ENCODE measurements at places on chromosomes 6 and 20.

- DNase-seq, result no peak
Measured at GRCh38 chr20:63578224-63579016, 4.4 kb upstream of the HELZ2 start.

GRCh38 chr6:137903933-137904821, 37.1 kb downstream of the TNFAIP3 start:
- peak; percentile 44 for DNase-seq

DNA sequence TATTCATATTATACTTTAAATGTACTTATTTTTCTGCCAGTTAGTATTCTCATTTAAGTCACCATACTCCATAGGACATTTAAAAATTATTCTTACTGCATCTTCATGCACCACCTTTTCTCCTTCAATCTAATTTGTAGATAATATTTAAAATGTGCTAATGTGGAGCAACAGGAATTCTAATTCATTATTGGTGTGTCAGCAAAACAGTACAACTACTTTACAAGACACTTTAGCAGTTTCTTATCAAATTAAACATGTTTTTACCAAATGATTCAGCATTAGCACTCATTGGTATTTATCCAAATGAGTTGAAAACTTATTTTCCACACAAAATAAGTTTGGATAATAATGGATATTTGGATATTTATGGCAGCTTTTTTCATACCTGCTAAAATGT, 1041.8 kb upstream of the ADGRB3 start:
- DNase-seq, result no peak

- no peak for DNase-seq
Measured at GRCh38 chr6:17585766-17586490, 14.2 kb upstream of the FAM8A1 start.

DNA sequence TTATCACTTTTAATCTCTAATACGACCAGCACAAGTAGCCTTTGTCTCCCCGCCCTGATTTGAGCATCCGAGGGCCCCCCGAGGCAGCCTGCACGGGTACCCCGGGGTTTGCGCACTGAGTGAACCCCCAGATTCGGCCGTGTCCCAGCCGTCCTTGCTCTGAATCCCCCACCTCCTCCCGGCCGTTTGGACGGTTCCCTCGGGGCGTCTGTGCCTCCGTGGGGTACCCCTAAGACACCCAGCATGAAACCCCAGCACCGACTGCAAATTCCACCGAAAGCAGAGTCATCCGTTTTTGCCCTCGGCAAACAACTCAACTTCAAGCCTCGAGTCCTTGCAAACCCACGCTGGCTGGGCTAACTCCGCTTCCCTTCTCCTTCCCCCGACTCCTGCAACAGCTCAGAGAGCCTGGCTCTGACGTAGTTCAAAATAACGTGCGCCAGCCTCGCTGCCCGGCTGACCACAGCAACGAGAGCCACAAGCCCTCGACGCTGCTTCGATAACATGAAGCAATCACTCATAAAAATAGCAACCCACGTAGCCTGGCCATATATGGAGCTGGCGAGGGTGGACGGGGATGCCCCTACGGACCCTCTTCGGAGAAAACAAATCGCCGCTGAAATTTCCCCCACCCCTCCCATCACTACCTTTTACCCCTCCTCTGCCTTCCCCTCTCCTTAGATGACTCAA, 764 bp upstream of the SNAP25 start:
- DNase-seq, result peak; percentile 38

DNA sequence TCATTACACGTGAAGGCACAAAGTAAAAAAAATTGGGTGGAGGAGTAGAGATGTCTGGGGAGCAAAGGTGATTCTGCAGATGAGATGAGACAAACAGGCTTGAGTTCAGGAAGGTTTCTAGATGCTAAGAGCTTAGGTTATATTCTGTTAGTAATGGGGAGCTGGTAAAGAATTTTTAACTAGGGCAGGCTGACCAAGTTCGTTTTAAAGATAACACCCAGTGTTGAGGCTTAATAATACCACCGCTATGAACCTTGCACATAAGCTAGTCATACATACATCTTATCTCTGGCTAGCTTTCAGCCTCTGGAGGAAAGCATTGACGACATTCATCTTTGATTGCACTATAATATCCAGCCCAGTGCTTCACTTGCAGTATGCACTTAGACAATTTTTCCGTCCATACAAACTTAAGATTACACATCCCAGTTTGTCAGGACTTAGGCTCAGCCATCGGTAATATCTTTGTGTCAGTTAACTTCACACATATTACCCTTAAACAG, 12.1 kb downstream of the NHSL1 start:
- no peak for DNase-seq

GRCh38 chr6:85997206-85997605, 354.5 kb upstream of the SYNCRIP start:
- DNase-seq, result no peak

DNA sequence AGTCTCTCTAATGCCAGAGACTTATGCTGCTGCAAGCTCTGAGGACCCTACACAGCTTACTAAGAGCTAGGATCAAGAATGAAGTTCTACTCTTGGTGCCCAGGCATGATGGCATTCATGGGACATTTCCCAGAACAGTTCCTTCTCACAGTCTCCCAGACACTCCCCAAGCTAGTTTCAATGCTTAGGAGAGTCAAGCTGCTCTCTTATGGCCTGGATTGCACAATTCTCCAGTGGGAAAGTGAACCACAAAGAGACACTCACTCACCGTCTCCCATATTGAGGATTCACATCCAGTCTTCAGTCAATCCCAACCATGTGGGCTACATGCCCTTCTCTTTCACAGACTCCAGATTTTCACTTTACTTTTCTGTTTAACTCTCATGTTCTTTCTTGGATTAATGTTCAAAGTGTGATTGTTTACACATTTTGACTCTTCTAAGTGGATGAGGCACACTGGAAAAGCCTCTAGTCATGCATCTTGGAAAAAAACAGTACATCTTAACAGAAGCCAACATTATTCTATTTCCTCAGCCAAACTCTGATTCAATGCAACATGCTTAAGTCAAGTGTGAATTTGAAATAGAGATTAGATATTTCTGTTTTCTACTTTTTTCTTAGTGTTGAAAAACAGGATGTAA, 447.8 kb upstream of the BTBD3 start:
- DNase-seq, result no peak

DNA sequence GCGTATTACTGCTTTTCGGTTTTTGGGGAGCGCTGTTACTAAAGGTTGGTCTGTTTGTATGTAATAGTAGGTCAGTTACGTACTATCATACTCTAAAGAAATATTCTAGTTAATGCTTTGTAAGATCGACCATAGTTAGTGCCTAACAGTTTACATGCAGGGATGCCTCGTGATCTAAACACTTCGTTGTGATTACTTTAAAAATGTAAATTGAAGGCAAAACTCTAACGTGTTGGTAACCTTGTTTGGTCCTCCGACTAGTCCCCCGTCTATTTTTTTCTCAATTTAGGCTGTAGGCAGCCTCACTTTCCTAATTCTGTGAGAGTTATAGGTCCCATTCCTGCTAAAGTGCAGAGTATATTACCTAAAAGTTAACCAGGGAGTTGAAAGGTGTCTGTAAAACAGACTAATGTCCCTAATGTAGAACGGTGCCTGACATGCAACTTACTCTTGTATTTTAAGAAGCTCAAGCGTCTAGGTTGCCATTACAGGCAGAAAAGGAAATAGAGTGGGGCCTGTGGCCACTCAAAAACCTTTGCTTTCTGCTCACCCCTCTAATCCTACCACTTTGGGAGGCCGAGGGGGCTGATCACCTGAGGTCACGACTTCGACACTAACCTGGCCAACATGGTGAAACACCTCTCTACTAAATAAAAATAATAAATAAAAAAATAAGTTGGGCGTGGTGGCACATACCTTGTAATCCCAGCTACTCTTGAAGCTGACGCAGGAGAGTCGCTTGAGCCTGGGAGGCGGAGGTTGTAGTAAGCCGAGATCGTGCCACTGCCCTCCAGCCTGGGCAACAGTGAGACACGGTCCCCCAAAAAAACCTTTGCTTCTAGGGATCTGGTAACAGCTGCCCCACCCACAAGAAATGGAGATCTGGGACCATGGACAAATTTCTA, 37.8 kb downstream of the HFE start:
- DNase-seq, result peak; percentile 15

DNA sequence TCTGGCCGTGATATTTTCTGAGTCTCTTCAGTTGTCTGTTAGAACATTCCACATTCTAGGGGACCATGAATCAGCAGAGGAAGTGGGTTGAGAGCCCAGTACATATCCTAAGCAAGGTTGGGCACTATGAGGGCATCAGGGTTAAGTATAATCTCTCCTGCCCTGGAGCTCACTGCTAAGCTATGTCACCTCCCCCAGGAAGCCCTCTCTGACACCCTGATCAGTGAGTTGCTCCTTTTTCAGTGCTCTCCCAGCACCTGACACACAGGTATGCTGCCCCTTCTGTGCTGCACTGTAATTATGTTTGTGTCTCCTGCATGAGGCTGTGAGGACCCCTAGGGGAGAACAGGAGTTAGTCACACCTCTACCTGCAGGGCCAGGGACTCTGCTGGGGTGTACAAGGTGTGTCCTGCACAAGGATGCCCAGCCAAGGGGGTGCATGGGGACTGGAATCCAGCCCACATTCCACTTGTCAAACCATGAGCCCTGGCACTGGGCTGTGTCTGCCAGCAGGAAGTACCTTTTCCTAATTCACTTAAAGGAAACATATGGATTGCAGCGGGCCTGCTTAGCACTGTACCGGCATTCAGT, 3.9 kb downstream of the RAB44 start:
- DNase-seq, result no peak

DNA sequence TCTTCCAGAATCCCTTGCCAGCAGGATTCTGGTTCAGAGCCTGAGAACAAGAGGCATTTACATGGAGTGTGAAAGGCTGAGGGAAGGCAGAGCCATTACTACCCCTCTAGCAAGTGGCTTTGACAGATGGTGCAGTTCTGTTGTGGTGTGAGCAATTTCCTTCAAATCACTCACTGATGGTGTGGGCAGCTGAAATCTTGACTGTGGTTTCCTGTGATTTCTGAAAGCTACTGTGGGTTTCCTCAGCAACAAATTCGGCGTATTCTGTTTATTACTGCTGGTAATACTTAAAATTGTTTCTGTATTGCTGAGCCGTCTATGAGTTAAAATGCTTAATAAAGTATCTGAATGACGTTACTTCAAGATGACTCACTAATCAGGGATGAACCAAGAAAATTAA, 181.5 kb upstream of the TCF21 start:
- no peak for DNase-seq

- DNase-seq, result no peak
Measured at GRCh38 chr6:56571605-56572004, 71.1 kb downstream of the DST start.

- DNase-seq, result no peak
Measured at GRCh38 chr6:148431413-148431812, 88.8 kb downstream of the SASH1 start.

- no peak for DNase-seq
Measured at GRCh38 chr6:37259191-37259590, 1.2 kb upstream of the TMEM217 start.

- DNase-seq, result no peak
Measured at GRCh38 chr6:101257163-101257562, 136.3 kb upstream of the GRIK2 start.

DNA sequence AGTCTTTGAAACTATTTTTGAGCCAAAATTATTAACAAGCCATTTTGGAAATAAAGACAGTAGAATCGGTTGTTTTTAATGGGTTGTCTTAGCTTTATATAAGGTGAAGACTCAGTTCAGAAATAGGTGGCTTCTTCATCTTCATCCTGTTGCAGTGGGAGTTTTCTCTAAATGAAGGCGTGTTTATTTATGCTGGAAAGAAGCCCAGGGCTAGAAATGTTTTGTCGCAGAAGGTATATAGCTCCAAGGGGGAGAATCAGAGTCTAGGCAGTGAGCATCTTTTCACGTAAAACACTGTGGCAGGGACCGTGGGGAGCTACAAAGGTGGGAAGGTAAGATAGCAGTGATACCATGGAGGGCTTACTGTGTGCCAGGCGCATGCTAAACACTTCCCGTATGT, 34.3 kb downstream of the FARS2 start:
- no peak for DNase-seq

DNA sequence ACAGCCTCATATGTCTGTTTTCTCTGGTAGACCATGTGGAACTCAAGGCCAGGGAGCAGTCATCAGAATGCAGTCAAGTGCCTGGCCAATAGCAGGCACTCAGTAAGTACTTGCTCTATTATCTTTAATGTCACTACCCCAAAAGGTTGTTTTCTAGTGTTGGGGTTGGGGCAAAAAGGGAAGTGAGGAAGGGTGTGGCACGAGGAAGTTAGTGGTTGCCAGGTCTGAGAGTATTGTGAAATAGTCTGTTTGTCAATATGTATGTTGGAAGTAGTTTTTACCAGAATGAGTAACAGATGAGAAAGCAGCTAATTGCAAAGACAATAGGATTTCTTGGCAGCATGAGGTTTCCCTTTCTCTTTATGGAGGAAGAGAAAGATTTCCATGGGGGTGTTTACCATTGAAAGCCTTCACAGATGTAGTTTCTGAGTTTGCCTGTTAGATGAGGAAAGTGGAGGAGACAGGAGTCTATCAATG, 59.5 kb upstream of the ARMH2 start:
- DNase-seq, result peak; percentile 97

GRCh38 chr6:10205892-10206291, 209.0 kb downstream of the TFAP2A start:
- DNase-seq, result no peak

- DNase-seq, result no peak
Measured at GRCh38 chr6:46058951-46059350, 43.3 kb upstream of the CLIC5 start.

- DNase-seq, result no peak
Measured at GRCh38 chr20:17557675-17558006, 12.2 kb upstream of the DSTN start.

- DNase-seq, result no peak
Measured at GRCh38 chr6:125167579-125167978, 14.0 kb downstream of the TPD52L1 start.

DNA sequence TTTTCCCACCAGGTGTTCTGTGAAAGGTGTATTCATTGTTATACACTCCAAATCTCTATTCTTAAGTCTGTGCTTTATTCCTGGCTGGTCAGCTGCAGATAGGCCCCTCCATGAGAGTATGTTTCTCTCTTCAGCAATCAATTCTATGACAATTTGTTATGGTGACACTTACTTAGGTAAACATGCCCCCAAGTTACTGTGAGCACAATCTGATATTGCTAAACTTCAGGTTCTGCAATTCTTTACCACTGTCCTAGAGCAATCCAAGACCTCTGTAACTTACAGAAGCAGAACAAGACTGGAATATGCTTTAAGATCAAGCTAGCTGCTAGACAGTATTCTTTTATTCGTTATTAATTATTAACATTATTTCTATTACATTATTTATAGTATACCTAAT, 391.9 kb downstream of the FRK start:
- DNase-seq, result no peak

DNA sequence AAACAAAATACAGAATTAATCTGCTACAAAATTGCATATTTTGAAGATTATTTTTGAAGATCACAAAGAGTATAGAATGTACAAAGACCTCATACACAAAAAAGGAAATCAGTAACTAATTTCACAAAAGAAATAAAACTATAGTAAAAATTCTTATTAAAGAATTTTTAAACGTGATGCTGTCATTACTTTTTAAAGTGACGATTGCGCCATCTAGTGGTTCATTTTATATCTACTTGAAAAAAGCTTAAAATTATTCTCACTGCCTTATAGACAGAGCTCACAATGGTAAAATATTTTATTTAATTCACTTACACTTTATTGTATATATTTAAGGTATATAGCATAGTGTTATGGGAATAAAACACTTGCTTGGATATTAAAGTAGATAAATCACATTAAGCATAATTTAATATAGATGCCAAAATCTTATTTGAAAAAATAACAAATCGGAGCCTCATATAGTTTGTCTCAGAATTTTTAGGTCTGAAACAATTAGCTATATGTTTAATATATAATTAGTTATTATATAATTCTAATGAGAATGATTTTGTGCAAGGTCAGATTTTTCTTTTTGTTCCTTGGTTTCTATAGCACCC, 128.8 kb downstream of the PHF3 start:
- DNase-seq, result peak; percentile 37

- DNase-seq, result no peak
Measured at GRCh38 chr20:60365882-60366281, 407.7 kb downstream of the CDH26 start.

All from inflammatory macrophage (primary cell).